Head of caudate nucleus (tissue), 42 donors: ENCODE measurements at places on chromosomes 16 and 17.
A peak's percentile ranks its signal among the peaks of the same experiment; 100 is the strongest.

DNA sequence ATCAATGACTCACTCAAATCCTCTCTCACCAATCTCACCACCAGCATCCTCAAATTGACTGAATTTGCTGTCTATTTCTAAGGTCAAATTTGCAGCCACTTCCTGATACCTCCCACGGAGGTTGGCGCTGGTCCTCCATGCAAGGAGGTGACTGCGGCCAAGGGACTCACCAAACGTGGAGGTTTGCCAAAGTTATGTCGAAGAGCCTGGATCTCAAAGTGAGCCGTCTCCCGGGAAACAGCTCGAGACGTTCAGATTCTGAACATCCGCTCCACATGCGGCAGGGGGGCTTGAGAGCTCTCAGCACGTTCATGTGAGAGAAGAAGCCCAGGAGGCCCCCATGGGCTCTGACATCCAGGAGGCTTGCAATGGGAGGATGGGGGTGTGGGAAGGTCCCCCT lies 22.6 kb downstream of the LGALS3BP start:
- no peak for DNase-seq

DNA sequence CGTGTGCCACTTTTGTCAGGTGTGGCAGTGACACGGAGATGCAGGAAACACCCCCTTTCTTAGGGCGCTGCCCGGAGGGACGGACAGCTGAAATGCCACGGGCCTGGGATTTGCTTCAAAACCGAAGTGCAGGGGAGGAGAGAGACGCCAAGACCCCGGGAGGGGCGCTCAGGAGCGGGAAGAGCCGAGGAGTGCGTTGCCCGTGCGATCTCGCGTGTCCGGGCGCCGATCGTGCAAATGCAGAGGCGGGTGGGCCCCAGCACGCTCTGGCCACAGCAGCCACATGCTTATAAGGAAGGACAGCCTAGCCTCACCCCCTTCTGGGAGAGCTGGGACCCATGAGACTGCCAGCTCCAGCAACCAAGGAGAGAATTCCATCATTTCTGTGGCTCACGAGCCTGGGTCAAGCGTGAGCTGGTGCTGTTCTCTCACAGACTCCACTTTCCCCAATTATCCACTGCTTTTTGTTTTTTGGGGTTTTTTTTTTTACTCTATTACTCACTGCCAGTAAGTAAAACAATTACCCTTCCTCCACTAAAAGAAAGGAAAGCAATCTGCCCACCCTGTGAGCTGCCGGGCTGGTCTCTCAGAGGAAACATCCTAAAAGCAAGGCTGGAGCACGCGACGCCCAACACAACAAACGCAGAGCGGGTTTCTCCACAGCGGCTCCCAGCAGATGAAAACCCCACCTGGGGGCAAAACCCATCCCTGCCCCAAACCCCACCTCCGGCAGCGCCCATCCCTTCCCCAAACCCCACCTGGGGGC lies 27.2 kb upstream of the C16orf95 start:
- DNase-seq, result no peak

DNA sequence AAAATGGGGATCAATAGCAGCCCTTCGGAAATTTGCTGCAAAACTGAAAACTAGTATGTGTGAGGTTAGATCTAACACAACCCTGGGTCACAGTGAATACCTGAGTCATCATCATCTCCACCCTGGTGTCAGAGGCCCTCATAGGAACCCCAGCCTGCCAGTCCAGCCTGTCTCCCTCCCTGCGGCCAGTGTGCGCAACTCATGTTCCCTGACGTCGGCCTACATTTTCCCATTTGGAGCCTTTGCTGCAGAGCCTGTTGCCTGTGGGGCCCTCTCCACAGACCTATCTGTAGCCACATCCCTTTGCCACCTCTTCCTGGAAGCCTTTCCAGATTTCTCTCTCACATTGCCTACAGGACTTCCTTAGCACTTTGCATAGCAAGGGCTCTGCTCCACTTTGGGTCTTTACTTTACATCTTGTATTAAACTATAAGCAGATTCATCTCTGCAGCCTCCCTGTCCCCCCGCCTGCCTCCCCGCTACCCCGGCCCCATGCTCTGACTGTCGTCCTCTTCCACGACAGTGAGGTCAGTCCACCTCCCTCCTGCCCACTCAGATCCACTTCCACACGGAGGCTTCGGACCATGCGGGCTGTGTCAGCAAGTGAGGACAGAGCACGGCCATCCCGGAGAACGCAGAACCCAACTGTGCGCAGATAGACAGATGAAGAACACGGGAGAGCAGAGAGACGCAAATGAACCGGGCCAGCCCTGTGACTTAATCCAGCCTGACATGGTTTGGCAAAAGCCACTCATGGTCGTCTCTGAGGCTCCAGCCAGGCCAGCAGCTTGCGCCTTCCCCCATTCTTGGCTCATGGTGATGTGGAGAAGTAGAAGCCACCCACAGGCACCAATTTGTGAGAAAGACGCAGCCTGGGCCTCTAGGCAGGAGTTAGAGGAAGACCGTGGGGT lies 31.0 kb downstream of the NGFR start:
- DNase-seq, result no peak

DNA sequence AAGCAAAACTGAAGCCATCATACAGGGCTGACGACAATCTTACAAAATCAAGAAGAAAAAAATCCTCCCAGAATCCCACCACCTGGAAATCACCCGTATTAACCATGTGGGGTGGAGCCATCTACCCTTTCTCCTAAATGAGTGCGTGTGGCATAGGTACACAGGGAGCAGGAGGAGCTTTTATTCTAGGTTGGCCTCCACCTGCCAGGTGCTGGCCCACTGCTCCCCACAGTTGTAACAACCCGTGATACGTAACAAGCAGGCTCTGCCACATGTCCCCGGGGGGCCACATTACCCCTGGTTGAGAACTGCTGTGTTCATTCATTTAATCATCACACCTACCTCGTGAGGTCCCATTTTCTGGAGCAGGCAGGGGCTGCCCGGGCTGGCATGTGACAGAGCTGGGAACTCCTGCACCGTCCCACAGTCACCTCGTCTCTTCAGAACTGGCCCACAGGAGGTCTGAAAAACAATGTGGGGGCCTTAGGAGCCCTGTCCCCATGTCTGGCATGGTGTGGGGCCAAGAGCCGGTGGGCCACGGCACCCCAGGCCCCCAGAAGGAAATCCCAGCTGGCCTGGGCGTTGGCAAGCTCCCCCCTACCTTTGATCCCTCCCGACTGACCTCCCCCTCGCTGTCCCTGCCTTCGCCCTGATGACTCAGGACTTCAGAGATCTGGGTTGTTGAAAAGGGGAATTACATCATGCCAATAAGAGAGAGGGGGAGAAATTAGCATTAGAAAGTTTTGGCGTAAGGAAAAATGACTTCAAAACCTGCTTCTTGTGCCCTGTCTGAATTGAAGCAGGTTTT lies 12.9 kb downstream of the CMIP start:
- no peak for DNase-seq

GRCh38 chr16:82728901-82729300 lies 102.1 kb downstream of the CDH13 start:
- no peak for DNase-seq

DNA sequence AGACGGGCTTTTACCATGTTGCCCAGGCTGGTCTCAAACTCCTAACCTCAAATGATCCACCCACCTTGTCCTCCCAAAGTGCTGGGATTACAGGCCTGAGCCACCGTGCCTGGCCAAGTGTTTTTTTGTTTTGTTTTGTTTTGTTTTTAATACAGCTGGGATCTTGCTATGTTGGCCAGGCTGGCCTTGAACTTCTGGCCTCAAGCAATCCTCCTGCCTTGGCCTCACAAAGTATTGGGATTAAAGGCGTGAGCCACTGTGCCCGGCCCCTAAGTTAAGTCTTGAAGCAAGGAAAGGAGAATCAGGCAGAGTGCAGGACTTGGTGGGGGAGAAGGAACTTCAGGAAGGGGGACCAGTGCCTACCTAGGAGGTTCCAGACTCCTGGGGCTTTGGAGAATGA lies 51.7 kb upstream of the NOL11 start:
- no peak for DNase-seq

DNA sequence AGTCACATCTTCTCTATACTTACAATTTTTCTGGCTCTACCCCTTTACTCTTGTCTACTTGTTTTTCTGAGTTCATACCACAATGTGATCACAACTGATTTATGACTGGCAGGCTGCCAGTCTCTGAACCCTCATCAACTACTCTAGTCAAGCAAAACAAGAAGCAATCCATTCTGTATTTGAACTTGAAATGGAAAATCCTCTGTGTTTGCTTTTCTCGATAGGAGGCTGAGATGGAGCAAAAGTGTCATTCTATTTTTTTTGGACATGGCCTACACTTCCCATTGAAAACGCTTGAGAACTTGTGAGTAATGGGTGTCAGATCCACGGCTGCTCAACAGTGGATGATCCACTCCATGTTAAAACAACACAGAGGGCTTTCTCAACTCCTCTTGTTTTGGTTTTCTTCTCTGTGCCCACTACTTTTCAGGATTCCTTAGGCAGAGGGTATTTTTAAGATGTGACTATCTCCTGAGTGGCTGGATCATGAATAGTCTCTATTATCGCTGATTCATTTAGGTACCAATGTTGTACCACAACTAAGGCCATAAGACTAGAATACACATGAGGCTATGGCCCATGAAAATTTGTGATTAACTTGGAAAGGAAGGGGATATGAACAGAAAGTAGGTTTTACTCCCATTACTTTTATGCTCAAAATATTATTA lies 11.7 kb downstream of the TMEM100 start:
- DNase-seq, result no peak

GRCh38 chr17:38667099-38667786 lies 7.5 kb downstream of the EPOP start:
- peak; percentile 83 for DNase-seq

DNA sequence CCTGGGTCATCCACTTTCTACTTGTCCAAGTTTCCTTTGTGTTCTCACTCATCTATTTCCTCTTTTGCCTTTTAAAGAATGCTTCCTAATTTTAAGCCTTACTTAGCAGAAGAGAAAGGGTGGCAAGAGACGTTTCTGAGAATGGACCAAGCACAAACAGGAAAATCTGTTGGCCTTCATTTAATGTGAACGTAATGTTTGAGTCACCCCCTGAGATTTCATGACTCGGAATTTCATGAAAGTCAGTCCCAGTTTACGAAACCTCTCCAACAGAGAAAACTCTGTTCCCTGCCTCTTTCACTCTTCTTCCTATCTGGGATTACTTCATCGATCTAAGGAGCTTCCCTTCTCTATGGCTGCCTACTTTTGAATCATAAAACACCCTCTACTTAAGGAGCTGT lies at the start of gene CD300E:
CD300E (minus strand) TSS at position 46 of the 401 bp plus-strand sequence. CDS start 117 bp downstream, outside the sequence.
- no peak for DNase-seq

DNA sequence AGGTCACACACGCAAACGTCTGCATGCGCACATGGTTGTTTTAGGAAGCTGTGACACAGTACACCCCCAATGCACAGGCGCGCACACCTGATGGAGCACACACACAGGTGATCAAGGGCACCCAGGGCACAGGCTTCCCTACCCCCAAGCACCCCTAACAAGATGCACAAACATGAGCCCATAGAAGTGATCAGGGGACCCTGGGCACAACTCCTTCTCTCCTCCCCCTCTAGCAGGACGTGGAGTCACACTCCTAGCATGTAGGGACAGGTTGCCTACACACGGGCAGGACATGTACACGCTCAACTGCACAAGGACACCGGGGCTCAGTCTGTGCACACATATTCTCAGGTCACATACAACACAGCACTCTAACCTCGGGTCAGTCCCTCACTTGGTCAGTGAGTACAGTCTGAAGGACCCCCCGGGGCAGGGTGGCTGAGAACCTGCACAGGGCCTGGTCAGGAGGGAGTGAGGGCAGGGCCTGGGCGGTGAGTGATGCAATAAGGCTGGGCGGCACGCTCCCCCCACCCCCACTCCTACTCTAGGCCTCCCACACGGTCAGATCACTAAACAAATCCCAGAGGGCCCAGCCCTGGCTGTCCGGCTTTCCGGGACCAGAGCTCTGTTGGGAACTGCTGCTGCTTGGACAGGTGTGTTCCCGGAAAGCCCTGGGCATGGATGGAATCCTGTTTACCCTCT lies 751 bp upstream of the DOC2B start:
- DNase-seq, result no peak

GRCh38 chr17:66541461-66542128 lies 239.2 kb downstream of the PRKCA start:
- DNase-seq, result no peak

DNA sequence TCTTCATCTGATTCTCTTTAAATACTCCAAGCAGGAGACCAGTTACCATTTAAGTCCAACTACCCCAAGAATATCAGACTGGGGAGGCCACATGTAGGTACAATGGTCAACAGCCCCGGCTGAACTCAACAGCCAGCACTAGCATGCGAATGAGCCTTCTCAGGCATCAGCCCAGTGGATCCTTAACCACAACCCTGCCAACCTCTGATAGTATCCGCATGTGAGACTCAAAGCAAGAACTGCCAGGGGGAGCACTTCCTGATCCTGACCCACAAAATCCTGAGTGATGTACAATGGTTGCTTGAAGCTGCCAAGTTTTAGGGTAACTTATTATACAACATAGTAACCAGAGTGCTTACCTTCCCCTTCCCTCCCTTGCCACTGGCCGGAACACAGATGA lies 4.0 kb downstream of the PYY start:
- DNase-seq, result no peak

GRCh38 chr17:35373984-35374765 lies 754 bp upstream of the SLFN11 start:
- DNase-seq, result peak; percentile 34

GRCh38 chr17:72430611-72431432 lies 310.0 kb downstream of the SOX9 start:
- no peak for DNase-seq

DNA sequence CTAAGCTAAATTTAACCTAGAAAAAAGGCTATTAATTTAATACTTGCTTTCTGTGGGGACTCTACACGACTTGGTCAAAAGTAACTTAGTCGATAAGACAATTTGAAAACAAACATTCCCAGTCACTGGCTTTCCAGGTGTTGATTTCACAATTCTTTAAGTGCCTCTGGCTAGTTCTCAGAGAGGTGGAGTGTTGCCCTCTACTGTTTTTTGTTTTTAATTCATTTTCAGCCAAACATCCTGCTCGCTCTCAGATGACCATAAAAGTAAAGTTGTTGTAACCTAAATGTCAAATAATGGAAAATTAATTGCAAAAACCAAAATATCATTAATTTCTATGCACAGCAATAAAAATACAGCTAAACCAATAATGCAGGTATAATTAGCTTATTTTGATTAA lies 107.1 kb downstream of the MYO1D start:
- DNase-seq, result no peak

DNA sequence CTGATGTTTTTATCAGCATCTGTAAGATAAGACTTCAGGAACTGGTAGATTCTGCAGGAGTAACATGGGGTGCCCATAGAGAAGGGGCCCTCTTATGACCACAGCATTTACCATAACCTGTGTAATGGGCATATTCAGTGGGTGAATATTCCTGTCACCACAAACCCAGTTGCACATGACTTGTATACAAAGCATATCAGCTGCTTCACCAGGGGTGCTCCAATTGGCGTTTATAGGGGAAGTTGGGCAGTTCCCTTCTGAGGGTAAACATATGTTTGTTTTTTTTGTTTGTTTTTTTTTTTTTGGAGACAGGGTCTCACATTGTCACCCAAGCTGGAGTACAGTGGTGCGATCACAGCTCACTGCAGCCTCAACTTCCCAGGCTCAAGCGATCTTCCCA lies 11.5 kb upstream of the ZG16 start:
- no peak for DNase-seq

- no peak for DNase-seq
Observed at GRCh38 chr16:15539197-15539596, 103.8 kb downstream of the MARF1 start.
